ENCODE measurements at places on chromosomes 6 and 20. TPM values are rescaled to one million over a fixed set of nuclear protein-coding genes. Genes with fewer than 3 reads are reported as not detected.

The GJA10 gene
- total RNA-seq: not detected

- no peak for DNase-seq
Observed at GRCh38 chr6:15505463-15505918, 157.3 kb downstream of the DTNBP1 start.

- no peak for DNase-seq
Observed at GRCh38 chr20:6698056-6698455, 69.4 kb upstream of the BMP2 start.

The HLA-DRA gene
- 2,835 TPM for total RNA-seq

DNA sequence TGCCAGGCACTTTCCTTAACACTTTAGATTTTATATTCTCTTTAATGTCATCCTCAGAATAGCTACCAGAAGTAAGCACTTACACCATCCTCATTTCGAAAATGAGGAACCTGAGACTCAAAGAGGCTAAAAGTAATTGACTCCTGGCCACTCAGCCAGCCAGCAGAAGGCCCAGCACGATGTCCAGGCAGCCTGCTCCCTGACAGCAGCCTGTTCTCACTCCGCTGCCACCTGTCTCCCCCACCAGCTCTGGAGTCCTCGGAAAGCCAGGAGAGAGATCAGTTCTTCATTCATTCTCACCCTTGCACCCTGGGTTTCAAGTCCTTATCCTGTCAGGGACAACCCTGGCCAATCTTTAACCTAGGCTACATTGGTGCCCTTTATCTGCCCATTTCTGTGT lies 174.0 kb downstream of the SASH1 start:
- DNase-seq: no peak

- DNase-seq: no peak
Observed at GRCh38 chr20:56392881-56393482, 537 bp downstream of the CSTF1 start.
